PC-3 (cell line): ENCODE measurements at places on chromosomes 1 and 21. TPM values are rescaled to one million over a fixed set of nuclear protein-coding genes. Genes with fewer than 3 reads are reported as not detected.

The DIO1 gene
- not detected in 2 replicates for total RNA-seq

- no peaks in the 10 kb centered on the region for H3K36me3 ChIP-seq
- no peak overlapping the region for H3K27ac ChIP-seq
- H3K4me1 ChIP-seq: no peaks in the 10 kb centered on the region
- no peak for DNase-seq
Observed at GRCh38 chr1:41650028-41650880, 165.8 kb upstream of the EDN2 start.

DNA sequence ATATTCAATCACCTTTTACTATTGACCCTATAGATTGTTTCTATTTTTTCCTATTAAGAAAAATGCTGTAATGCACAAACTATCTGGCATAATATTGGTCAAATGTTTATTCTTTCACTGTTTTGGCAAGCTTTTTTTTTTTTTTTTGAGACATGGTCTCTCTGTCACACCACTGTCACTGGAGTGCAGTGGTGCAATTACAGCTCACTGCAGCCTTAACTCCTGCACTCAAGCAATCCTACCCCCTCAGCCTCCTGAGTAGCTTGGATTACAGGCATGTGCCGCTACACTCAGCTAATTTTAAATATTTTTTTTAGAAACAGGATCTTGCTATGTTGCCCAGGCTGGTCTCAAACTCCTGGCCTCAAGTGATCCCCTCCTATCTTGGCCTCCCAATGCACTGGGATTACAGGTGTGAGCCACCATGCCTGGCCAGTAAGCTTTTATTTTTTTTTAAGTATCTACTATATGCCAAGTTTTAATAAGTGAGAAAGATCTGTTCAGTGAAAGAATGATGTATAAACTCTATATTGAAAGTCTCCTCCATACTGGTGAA lies 3.4 kb downstream of the CDC7 start:
- no peak for DNase-seq
- no peak overlapping the region for H3K4me3 ChIP-seq
- H3K4me1 ChIP-seq: peaks cover 27% of the 10 kb centered on the region
- H3K27me3 ChIP-seq: no peaks in the 10 kb centered on the region
- no peak overlapping the region for H3K27ac ChIP-seq

The EVA1C gene
- 16.1 and 17.5 TPM in 2 replicates for total RNA-seq

The RPTN gene
- total RNA-seq: not detected in 2 replicates

GRCh38 chr1:117537291-117537920 lies 68.4 kb upstream of the TENT5C start:
- no peaks in the 10 kb centered on the region for H3K36me3 ChIP-seq
- peaks cover 20% of the 10 kb centered on the region for H3K4me1 ChIP-seq
- peak; percentile 63 for DNase-seq
- H3K27ac ChIP-seq: no peak overlapping the region
- no peak overlapping the region for H3K4me3 ChIP-seq
- H3K27me3 ChIP-seq: no peaks in the 10 kb centered on the region

GRCh38 chr1:24468685-24469316 lies 33.8 kb upstream of the RCAN3 start:
- H3K27me3 ChIP-seq: no peaks in the 10 kb centered on the region
- DNase-seq: no peak
- no peak overlapping the region for H3K4me3 ChIP-seq
- no peaks in the 10 kb centered on the region for H3K4me1 ChIP-seq
- H3K36me3 ChIP-seq: peaks cover 6% of the 10 kb centered on the region

- no peak overlapping the region for H3K4me3 ChIP-seq
- H3K27ac ChIP-seq: no peak overlapping the region
- peaks cover 26% of the 10 kb centered on the region for H3K36me3 ChIP-seq
- peak; percentile 31 for DNase-seq
- H3K27me3 ChIP-seq: no peaks in the 10 kb centered on the region
Observed at GRCh38 chr1:12339396-12339795, 109.6 kb downstream of the VPS13D start.

The LRRC8C gene
- 3.4 and 4.3 TPM in 2 replicates for total RNA-seq

The CFHR3 gene
- not detected in 2 replicates for total RNA-seq

The PTAFR gene
- 3.9 and 4.5 TPM in 2 replicates for total RNA-seq
